T-helper 9 cell (primary cell): ENCODE measurements at places on chromosomes 4 and X.
A peak's percentile ranks its signal among the peaks of the same experiment; 100 is the strongest.

DNA sequence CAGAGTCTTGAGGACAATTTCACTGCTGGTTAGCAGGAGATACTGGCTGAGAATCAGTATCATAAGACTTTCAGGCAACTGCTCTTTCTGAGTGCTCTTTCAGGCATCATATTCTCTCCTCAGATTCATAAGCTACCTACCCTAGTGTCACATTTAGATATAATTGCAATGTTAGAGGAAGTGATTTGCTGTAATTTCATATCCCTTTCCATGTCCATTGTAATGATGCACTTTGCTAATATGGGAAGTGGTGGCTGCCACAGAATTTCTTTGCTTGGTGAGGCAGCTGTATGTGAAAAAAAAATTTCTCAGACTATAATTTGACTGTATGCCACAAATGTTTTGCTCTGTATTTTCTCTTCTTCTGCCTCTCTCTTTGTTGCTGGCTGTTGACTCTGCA lies 63.3 kb downstream of the DOCK11 start:
- no peak for DNase-seq

GRCh38 chrX:40065296-40066046 lies 32.3 kb downstream of the BCOR start:
- DNase-seq, result no peak

DNA sequence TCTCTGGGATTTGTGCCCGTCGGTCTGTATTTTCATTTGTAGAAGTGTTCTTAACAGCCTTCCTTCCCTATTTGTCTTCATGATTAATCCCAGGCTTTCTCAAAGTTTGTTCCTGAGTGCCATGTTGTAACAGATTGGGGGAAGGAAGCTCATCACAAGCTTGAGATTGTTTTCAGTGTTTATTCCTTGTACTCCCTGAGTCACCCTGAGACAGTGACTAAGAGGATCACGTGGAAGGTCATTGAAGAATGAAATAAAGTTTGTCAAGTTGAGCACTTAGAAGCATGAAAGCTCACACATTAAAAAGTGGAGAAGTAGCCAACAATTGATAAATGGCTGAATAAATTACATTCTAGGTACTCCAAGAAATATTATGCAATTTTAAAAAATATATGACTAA lies 153.5 kb upstream of the FAM241A start:
- DNase-seq, result no peak

GRCh38 chr4:41178372-41179370 lies 35.7 kb downstream of the APBB2 start:
- no peak for DNase-seq

DNA sequence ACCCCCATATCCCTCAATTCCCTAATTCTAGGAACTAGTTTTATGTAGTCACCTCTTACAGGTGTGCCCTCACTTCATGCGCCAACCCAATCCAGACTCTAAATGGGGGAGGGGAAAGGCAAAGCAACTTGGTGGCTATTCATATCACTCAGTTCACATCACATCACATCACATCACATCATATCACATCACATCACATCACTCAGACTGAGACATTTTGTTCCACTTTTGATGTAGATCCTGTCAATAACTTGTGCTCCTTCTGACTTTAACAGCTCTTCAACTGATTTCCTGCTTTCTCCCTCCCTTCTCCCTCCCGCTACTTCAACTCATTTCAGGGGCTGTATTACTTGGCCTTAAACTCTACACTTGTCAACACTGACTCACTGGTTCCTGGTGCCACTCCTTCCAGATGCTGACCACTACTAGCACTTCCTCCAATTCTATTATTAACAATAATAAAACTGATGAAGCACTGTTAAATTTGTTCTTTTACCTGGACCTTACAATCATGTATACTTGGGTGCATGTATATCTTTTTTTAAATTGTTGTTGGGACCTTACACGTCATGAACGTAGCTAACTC lies 29.1 kb upstream of the PLS3 start:
- DNase-seq, result no peak

- DNase-seq, result no peak
Measured at GRCh38 chr4:26076000-26076587, 162.1 kb downstream of the SMIM20 start.

DNA sequence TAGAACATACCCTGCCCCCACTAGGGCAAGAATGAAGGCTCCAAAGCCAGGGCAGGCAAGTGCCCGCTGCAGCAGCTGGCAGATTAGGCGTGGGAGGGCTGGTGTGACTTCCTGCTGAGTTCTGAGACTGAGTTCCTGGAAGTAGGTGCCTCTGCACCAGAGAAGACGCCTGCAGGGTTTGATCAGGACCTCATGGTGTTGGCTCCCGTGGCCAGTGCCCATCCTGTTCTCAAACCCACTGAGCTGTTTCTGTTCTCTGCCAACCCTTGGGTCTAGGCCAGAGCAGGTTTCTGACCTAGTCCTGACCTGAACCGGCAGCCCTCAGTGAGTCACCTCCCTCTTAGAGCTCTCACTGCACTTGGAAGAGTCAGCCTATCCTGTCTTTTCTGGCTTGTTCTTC lies 220.7 kb downstream of the HS6ST2 start:
- DNase-seq, result peak; percentile 1

DNA sequence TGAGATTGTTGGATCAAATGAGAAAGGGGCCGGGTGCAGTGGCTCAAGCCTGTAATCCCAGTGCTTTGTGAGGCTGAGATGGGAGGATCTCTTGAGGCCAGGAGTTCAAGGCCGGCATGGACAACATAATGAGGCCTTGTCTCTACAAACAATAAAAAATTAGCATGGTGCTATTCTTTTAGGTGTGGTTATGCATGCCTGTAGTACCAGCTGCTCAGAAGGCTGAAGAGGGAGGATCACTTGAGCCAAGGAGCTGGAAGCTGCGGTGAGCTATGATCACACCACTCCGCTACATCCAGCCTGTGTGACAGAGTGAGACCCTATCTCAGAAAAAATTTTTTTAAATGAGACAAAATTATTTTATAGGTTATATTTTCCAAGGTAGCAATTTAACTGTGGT lies 49.7 kb upstream of the TMEM150C start:
- DNase-seq, result no peak

DNA sequence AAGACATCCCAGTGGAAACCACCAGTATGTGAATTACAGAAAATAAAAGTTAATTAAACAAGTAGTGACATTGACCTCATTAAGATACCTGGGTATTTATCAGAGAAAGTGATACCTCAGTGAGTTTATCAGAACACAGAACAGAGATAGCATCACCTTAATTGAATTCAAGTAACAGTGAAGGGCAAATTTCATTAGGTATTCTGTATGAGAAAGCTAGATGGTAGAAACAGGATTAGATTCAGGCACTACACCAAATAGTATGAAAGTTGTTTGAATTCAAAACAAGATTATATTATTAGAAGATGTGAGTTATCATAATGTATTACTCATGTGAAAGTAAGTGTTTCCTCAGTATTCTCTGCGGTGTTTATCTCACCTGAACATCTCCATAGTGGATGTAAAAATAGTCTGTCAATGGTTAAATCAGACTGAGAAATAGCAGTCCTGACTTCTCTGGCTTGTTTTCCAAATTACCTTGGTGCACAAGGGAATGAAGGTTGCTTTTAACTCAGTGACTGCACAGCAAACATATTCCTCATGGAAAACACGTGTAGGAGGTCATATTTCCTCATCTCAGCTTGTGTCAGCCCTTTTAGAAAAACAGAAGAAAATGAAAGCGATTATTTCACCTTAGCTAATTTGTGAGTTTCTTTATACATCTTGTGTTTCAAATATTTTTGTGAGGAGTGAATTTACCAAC lies 79.9 kb upstream of the PCDH18 start:
- no peak for DNase-seq
